ENCODE measurements at places on chromosomes 2 and 18. TPM values are rescaled to one million over a fixed set of nuclear protein-coding genes. Genes with fewer than 3 reads are reported as not detected.

DSC2 gene
- total RNA-seq: 65.4 TPM

CYP26B1 gene
- 0.24 TPM for total RNA-seq

GCG gene
- not detected for total RNA-seq

GPR35 gene
- total RNA-seq: 0.85 TPM

FAM124B gene
- total RNA-seq: 0.21 TPM

GAD1 gene
- 4.9 TPM for total RNA-seq

DUSP2 gene
- 11.1 TPM for total RNA-seq

GKN2 gene
- total RNA-seq: not detected

INPP1 gene
- total RNA-seq: 6.0 TPM

UGT1A1 gene
- 0.48 TPM for total RNA-seq

ELOA2 gene
- not detected for total RNA-seq

DSG4 gene
- not detected for total RNA-seq

AKAIN1 gene
- not detected for total RNA-seq

NTSR2 gene
- not detected for total RNA-seq

TMEM150A gene
- total RNA-seq: 12.8 TPM

CD8B2 gene
- not detected for total RNA-seq

SH3RF3 gene
- total RNA-seq: under 0.01 TPM

GAREM1 gene
- 15.1 TPM for total RNA-seq

COL4A3 gene
- total RNA-seq: under 0.01 TPM

CCDC68 gene
- total RNA-seq: 9.2 TPM

INO80B gene
- total RNA-seq: 10.4 TPM

LYPD6B gene
- total RNA-seq: 4.6 TPM

ANKRD30B gene
- total RNA-seq: not detected

NEUROD1 gene
- total RNA-seq: not detected

KCNF1 gene
- total RNA-seq: 0.48 TPM

HOXD3 gene
- total RNA-seq: not detected

CFAP65 gene
- total RNA-seq: under 0.01 TPM

DSC3 gene
- total RNA-seq: 260 TPM

UGT1A3 gene
- total RNA-seq: 0.24 TPM

TUBB8B gene
- 0.24 TPM for total RNA-seq

CDK5R2 gene
- not detected for total RNA-seq

NAB1 gene
- total RNA-seq: 110 TPM

SPATA3 gene
- not detected for total RNA-seq

INHA gene
- 0.48 TPM for total RNA-seq

KCNJ13 gene
- total RNA-seq: not detected

PDK1 gene
- total RNA-seq: 32.4 TPM

PDE11A gene
- total RNA-seq: 0.48 TPM

PARD3B gene
- total RNA-seq: 1.1 TPM

RAB6C gene
- not detected for total RNA-seq

All from tracheal epithelial cell (primary cell).